ENCODE measurements at places on chromosomes 6 and 20.
A peak's percentile ranks its signal among the peaks of the same experiment; 100 is the strongest.

DNA sequence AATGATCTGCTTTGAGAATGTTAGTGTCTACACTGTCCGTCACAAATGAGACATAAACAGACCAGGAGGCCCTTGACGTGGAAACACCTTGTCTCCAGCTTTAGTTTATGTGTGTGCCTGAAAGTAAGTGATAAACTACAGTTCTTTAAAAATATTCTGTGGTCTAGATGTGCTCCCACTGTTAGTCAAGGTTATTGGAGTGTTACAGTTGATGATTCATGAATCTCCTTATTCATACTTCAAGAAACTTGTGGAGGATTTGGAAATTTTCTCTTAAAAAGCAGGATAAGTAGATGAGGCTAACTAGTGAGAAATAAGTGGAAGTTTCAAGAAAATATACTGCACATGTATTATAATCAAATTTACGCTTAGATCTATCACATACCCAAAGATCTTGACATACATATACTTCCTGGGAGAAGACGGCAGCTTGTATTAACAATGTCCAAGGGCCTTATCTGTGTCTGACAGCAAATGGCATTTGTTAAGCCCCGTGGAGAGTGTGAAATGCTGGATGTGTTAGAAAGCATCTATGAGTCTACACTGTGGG lies 90.5 kb upstream of the MBOAT1 start:
- no peak for DNase-seq

DNA sequence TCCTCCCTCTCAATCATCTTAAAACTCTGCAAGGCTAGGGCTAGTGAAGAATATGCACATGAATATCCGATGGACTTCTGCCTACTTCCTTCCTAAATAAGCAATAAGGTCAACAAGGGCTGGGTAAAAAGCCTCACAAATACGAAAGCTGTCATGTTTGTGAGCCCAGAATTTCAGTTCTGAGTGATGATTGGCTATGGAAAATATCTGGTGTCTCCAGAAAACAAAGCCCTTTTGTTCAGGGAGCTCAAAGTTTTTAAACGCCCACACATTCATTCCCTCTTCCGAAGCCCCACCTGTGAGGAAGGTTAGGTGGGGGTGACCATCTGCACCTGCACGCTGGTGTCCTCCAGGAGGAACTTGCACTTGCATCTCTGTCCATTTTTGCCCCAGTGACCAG lies 126.9 kb upstream of the ARMC2 start:
- DNase-seq: no peak

GRCh38 chr6:97656236-97656635 lies 373.2 kb upstream of the MMS22L start:
- DNase-seq: no peak

DNA sequence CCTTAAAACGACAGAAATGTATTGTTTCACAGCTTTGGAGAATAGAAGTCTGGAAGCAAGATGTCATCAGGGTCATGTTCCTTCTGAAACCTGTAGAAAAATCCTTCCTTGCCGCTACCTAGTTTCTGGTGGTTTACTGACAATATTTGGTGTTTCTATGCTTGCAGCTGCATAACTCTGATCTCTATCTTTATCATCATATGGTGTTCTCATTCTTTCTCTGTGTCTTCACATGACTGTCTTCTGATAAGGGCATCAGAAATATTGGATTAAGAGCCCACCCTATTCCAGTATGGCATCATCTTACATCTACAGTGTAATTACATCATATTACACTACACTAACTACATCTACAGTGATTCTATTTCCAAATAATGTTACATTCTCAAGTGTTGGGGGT lies 148.0 kb downstream of the MANEA start:
- DNase-seq: no peak

DNA sequence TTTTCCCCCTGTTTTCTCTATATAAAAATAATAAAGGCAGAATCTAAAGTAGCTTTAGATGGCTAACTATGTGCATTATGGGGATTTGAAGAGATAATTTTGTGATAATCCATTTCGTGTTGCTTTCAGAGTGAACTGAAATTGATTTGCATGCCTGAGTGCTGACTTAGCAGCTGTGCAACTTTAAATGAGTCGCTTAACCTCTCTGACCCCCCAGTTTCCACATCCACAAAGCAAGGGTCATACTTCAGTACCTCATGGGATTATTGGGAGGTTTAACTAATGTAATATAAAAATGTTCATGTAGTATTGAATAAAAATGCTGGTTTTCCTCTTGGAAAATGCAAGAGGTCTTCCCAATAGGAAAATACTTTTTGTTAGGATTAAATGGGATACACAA lies 63.8 kb upstream of the FABP7 start:
- DNase-seq: no peak

GRCh38 chr20:24786646-24787045 lies 162.4 kb upstream of the CST7 start:
- DNase-seq: no peak

- DNase-seq: no peak
Observed at GRCh38 chr6:158743033-158743651, 76.0 kb downstream of the EZR start.

DNA sequence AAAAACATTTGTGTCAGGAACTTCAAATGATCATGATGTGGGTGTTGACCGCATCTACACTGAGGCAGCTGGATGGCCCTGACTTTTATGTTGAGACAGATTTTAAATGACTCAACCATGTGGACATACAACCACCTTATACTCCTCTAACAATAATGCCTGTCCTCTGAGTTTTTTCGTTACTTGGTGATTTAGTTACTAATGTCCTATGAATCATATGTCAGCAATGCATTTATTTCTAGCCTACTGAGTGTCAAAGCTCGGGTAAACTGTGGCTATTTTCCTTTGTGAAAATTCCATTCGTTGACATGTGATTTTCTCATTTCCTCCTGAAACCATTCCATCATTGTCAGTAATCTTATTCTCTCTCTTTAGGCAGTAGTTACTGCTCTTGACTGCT lies 38.9 kb upstream of the NKX2-4 start:
- no peak for DNase-seq

GRCh38 chr6:81293896-81294295 lies 458.6 kb downstream of the TENT5A start:
- no peak for DNase-seq

DNA sequence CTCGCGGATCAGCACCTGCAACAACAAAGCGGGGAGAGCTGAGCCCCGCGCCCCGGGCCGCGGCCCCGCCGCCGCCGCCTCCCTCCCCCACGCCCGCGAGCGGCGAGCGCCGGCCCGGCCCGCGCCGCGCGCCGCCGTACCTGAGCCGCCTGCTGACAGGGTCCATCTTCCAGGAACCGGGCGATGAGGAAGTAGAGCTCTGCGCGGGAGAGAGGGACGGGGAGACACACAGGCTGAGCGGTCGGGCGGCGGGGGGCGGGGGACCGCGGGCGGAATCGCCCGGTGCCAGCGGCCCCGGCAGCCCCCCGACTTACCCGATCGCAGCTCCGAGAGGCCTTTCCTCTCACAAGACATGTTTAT lies 359 bp downstream of the PHIP start:
- DNase-seq: no peak

GRCh38 chr6:56570413-56571359 lies 72.0 kb downstream of the DST start:
- no peak for DNase-seq

DNA sequence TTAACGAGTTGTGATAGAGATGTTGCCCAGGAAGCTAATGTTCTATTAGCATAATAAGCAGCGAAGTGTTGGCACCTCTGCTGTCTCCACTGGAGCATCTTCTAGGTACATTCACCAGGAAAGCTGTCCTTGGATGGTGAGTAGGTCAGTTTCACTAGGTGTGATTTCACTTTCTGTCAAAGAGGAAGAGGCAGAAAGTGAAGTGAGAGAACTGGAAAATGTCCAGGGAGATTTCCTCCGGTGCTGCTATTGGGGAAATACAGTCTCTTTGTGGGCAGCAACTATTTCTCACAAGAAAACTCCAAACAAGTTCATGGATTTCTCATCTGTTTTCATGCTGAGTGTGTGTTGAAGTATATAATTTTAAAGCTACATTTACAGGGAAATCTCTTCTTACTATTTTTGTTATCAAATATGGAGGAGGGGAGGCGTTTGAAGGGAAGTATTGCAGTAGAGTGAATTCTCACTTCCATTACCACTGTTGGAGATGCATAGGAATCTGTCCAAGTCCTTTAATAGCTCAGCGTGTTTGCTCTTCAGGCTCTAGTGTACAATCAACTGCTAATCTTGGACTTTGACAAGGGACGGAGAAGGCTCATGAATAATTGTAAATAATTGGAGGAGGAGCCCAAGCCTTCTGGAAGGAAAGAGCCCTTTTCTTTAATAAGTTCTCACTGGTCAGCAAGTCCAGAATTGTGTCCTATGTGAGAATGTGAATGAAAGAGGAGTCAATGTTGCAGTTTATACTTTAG lies 16.1 kb upstream of the TSBP1 start:
- DNase-seq: no peak

GRCh38 chr6:11013721-11014070 lies 30.4 kb downstream of the ELOVL2 start:
- DNase-seq: no peak

- no peak for DNase-seq
Observed at GRCh38 chr6:18308070-18308735, 43.9 kb upstream of the DEK start.

GRCh38 chr6:41560431-41561192 lies 14.4 kb downstream of the FOXP4 start:
- peak; percentile 88 for DNase-seq

GRCh38 chr6:87574237-87574804 lies 15.5 kb downstream of the RARS2 start:
- no peak for DNase-seq

GRCh38 chr6:145075425-145075824 lies 659.9 kb downstream of the EPM2A start:
- no peak for DNase-seq

GRCh38 chr6:72035966-72036365 lies 149.6 kb downstream of the RIMS1 start:
- no peak for DNase-seq

DNA sequence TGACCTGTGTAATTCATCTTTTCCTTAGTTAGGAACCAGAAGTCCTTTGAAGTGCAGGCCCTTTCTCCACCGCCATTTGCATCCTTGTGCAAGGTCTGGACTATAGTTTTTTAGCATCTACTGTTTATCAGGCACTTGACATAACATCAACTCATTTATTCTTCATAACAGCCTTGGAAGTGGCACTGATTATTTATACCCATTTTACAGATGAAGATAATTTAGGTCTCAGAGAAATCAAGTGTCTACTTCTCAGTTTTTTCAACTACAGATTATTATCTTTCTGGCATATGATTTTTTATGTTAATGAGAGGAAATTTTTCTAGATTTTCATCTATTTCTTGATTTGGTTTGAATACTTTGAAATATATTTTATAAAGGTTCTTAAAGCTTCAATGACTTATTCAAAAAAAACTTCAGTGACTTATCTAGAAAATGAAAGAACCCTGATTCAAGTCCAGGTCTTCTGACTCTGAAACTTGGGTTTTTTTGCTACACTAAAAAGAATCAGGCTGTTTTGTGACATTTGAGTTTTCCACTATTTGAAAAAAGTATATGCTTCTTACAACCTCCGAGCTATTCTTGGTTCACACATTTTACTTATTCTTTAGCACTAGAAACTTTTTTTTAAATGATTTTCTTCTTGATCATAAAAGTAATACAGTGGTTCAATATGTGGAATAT lies 3.1 kb upstream of the UBE2J1 start:
- DNase-seq: no peak

DNA sequence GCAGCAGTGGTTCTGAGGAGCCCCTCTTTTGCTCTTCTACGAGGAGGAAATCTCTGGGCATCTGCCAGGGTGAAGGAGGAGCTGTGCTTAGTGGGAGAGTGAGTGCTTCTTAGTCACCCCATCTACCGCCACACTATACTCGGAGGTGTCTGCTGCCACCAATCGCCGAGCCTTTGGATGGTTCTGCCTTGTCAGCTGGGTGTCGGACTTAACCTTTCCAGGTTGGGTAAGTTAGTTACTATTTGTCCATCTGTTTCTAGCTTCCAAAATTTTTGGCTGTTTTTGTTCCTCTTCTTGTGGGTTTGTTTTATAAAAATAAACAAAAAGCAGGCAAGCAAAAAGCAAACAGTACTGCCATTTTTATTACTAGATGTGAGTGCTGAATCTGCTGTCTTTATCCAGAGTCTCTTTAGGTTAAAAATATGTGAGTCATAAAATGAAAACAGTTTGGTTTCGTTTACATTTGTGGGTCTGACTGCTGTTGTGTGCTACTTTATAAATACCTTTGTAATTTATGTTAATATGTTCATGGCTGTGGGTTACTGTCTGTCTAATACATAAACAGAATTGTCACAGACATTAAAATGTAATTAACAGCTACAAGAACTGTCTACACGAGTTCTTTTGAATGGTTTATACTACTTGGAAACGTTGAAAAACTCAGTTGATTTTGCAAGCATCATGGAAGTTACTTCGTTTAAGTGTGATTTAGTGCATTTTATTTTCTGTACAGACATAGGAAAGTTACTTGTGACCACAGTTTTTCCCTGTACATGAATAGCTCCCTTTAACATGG lies 89.2 kb downstream of the ARID1B start:
- DNase-seq: no peak

DNA sequence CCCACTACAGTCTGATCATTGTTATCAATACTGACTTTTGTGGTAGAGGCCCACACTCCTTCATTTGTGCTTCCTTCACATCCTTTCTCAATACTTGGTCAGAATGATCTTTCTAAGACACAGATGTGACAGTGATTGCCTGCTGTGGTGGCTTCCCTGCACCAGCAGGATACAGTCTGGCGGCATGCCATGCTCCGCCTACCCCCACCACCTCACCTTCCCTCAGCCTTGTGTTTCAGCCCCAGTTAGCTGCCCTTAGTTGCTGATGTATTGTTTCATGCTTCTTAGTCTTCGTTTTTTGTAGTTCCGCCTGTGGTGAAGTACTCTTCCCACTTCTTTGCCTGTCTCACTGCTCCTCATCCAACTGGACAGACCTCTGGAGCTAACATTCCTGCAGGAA lies 10.9 kb downstream of the LRRC1 start:
- no peak for DNase-seq

GRCh38 chr6:37283671-37284151 lies 25.8 kb upstream of the TMEM217 start:
- no peak for DNase-seq

DNA sequence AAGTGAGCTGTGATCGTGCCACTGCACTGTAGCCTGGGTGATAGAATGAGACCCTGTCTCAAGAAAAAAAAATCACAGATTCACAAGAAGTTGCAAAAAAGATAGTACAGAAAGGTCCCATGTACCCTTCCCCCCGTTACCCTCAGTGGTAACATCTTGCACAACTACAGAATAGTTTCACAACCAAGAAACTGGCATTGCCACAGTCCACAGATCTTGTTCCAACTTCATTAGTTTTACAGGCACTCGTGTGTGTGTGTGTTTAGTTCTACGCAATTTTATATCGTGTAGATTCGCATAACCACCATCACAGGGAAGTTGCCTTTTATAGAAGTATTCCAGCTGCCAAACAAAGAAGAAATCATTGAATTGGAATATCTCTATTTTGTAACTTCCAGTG lies 19.1 kb downstream of the SPATA2 start:
- no peak for DNase-seq

DNA sequence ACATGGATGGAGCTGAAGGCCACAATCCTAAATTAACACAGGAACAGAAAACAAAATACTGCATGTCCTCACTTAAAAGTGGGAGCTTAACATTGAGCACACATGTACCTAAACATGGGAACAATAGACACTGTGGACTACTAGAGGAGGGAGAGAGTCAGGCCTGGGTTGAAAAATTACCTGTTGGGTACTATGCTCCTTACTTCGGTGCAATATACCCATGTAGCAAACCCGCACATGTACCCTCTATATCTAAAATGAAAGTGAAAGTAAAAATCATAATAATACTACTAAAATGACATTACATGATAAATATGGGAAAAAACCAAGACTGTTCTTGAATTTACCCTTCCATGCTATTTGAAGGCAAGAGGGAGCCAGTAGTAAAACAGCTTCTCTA lies 1273.8 kb upstream of the ADGRB3 start:
- DNase-seq: no peak
